ELF-1 (cell line): ENCODE measurements at places on chromosomes 3 and 15.
A peak's percentile ranks its signal among the peaks of the same experiment; 100 is the strongest.

DNA sequence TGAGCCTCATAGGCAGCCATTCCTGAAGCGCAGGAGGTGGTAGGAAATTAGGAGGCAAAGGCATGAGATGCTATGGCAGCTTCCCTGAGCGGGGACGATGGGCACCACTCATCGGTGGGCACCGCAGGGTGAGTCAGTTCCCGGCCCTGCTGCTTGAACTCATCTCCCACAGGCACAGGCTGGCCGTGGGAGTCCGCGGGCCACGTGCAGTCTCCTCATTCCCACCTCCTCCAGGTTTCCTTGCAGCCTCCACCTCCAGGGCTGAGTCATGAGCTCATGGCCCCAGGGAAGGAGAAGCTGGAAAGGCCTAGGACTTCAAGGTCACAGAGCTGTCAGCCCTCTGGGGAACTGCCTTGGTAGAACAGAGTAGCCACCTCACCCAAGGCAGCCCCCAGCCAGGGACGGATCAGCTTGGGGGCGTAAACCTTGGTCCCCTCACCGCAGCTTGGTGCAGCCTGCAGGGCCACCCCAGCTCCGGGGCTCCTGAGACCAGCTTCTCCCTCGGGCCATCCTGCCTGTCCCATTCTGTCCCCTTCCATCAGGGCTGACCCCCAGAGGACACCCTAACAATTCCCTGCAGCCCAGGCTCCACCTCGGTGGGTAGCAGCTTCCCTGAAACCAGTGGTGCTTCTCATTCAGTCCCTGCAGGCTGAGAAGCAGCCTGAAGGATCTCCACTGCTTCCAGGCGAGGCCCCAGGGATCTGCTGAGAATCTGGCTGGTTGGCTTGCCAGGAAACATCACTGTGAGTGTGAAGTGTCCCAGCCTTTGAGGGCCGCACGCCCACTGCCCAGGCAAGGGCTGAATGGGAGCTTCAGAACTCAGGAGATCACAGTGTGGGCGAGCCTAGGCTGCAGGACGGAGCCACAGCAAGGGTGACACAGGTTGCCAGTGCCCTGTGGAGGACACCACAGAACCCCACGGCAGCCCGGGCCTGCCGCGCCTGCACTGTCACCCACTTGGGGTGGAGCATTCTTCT, 150.7 kb upstream of the MEF2A start:
- no peak for DNase-seq

DNA sequence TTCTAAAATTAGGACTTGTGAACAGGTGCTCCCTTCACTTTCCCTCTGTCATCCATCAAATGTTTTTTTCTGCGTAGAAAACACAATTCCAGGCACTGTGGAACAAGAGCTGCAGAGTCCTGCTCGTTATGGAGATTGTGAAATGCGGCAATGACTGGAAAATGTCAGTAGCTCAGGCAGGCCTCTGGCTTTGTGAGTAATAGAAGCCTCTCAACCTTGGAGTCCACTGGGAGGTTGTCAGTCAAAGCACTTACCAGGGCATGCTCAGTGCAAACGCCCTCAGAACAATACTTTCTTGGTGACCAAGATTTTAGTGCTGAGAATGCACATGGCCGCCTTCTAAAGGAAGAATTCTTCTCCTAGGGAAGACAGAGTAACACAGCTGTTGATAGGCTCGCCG, 26.7 kb upstream of the MED12L start:
- no peak for DNase-seq

DNA sequence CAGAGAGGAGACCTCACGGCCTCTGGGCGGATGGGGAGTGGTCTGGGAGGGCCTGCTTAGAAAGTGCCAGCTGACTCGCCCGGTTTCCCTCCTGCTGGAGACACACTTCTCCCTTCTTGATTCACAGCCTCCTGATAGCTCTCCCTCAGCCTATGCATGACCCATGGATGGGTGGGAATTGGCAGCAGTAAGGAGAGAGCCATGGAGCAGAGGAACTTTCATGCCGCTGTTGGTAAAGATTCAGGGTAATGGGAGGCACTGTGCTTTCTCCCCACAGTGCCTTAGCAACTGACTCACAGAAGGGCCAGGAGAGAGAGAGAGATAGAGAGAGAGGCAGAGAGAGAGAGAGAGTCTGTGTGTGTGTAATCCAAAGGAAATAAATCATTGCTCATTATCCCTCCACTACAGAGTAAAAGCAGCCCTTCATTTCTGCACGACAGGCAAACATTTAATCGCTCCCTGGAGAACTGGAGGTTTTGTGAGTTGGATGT, 82.8 kb downstream of the SEMA5B start:
- no peak for DNase-seq

GRCh38 chr3:178059836-178060235, 476.4 kb upstream of the KCNMB2 start:
- no peak for DNase-seq

DNA sequence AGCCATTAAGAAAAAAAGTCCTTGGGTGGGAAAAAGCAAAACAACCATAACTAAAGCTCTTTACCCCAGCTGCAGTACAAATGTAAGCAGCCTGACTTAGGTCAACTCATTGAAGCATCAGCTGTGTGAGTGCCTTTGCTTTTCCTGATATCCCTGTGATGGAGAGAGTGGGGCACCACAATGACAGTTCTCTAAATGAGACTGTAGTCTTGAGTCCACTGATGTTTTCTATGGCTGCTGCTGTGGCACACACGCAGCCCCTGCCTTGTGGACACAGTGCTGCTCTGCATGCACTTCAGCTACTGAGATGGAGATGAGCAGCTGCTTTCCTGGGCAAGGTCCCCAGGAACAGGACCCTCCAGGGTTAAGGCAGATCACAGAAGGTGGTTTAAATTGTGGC, 173.2 kb downstream of the KCNAB1 start:
- no peak for DNase-seq

DNA sequence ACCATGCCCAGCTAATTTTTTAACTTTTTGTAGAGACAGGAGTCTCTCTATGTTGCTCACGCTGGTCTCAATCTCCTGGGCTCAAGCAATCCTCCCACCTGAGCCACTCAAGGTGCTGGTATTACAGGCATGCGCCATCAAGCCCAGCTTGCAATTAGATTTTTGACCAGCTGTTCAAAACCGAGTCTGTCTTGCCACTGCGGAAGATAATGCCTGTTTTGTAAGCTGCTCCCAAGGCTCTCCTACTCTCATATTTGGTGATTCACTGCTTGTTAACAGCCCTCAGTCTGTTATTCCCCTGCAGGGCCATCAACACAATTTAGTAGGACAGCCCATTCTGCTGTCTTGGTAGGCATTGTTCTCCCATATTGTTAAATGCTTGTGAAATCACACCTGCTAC, 17.8 kb upstream of the MCCC1 start:
- no peak for DNase-seq

DNA sequence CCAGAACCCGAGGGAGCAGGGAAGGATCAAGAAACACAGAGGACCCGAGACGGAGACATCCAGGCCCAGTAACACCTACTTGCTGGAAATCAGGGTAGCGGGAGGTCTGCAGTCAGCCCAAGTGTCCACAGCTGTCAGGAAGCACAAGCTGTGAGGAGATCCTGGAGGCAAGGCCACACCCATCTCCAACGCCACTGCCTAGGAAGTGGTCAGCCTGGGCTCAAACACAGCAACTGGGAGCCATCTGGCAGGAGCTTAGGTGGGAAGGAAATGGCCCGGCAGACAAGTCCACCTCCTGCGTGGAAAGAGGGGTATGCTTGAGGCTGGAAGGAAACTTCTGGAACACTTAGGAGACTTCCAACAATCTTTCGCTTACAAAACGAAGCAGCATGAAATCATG, 407.1 kb downstream of the VPS13C start:
- DNase-seq, result no peak

GRCh38 chr3:73121669-73122331, 60.3 kb downstream of the EBLN2 start:
- no peak for DNase-seq

DNA sequence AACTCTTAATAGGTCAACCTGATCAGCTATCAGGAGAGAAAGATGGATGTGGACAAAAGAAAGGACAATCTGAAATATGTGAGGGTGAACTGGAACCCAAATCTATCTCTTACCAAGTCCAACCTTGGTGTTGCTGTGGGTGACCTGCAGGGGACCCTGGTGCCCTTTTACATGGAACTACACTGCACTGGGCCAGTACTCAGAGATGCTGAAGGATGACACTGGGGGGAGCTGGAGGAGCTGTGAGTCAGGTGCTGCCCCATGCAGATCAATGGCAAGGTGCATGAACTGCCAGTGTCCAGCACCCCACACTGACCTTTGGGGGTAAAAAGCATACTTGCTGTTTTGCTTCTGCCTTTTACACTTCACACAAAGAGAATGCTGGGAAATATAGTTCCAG, 55.6 kb upstream of the TBC1D5 start:
- peak; percentile 32 for DNase-seq

DNA sequence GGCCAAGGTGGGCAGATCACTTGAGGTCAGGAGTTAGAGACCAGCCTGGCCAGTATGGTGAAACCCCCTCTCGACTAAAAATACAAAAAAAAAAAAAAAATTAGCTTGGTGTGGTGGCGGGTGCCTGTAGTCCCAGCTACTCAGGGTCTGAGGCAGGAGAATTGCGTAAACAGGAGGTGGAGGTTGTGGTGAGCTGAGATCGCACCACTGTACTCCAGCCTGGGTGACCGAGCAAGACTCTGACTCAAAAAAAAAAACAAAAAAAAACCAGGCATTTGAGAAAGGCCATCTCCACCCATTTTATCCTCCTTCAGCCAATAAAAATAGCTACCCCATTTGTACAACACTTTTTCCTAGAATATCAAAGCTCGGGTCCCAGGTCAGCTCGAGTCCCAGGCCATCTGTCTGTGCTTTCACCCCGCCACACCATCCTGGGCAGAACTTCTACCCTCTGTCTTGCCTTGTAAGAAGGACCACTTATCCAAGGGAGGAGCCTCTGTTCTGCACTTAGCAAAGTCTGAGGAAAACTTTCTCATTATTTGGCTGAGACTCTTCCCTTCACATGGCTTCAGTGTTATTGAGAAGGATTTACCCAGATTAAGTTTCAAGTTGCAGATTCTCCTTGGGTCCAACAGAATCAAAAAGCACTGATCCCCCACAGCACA, 99.1 kb downstream of the MESD start:
- no peak for DNase-seq

GRCh38 chr15:73019601-73020146, 32.6 kb upstream of the NEO1 start:
- no peak for DNase-seq

DNA sequence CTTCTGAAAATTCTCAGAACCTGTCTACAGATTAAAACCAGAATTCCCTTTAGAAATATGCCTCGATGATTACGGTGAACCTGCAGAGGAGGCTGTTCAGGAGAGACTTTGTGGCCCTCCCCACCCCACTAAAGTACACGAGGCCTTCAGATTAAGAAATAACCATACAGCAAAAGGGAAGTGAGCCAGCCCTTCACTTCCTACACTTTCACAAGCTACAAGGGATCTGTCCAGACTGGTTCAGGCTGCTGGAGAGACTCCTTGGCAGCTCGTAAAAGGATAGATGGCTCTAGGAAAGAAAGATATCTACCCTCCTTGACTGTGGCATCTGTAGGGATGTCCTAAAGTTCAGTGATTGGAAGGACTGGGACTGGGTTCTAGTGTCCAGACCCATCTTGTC, 102.6 kb downstream of the ALDH1A2 start:
- DNase-seq, result no peak

GRCh38 chr15:80160570-80161156, 7.9 kb downstream of the FAH start:
- DNase-seq, result peak; percentile 49

DNA sequence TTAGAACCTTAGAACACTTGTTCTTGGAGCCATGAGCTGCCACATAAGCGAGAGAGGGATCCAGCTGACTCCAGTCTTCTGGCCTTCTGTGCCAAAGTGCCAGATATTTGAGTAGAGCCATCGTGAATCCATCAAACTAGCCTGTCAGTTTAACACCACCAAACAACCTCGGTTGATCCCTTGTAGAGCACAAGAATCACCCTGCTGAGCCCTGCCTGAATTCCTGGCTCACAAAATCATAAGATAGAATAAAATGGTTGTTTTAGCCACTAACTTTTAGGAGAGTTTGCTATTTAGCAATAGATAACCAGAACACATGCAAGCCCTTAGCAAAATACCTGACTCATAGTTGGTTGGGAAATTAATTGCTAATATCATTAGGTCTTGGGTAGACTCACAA, 407.6 kb upstream of the PROK2 start:
- no peak for DNase-seq

DNA sequence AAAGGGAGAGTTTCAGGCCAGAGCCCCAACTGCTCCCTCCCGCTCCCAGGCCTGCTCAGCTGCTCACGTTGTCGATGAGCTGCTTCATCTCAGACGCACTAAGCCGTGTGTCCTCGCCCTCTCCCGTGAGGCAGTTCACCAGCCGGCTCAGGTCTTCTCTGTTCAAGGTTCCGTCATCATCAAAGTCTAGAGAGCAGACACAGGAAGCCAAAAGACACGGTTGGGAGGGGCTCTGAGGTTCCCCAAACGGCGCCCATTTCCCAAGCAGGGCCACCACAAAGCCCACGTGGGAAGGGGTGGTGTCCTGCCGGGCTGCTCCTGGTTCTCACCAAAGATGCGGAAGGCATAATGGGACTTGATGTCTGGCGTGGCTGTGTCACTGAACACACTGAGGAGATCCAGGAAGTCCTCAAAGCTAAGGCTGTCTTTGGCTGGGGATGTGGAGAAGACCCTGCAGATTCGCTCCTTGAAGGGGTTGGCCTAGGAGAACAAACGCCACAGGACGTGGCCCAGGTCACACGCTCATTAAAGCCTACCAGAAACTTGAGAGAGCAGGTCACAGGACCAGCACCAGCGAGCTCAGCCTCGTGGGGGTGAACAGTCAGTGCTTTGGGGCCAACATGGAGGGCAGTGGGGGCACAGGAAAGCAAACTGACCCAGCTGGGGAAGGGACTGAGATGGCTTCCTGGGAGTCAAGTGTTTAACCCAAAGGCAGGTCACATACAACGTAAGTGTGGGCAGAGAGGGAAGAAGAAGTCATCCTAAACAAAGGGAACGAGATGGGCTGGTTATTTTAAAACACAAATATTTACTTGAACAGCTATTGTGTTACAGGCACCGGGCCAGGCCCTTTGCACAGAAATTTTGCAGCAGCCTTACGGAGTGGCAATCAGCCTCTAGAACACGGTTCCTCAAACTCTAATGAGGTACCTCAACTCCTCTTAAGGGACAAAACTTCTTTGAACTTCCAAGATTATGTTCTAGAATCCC, 2.4 kb downstream of the CIB1 start:
- DNase-seq, result no peak

GRCh38 chr15:95302206-95302605, 1028.3 kb upstream of the NR2F2 start:
- no peak for DNase-seq

DNA sequence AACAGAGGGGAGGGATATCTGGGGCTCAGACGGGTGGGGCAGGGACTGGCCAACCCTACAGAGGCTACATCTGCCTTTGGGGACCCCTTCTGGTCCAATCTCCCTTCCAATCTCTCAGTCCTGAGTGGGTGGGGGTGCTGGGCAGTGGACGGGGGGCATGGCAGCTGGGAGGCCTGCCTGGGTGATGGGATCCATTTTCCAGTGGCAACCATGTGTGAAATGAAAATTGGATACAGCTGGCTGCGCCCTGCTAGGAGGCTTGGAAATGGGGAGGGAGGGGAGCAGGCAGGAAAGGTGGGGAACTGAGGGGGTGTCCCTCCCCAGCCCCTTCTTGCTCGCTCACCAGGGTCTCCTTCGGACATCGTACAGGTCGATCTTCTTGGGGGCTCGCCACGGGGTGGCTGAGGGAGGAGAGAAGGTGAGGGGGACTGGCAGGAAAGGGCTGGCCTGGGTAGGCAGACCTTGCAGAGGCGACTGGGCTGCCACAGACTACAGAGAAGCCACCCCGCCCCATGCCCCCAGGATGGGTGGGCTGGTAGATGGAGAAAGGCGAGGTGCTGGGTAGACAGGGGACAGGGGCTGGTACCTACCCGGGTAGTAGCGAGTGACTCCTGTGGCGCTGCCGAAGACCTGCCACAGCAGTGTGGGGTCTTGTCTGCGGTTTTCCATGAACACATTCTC, 21.2 kb upstream of the TMEM115 start:
- DNase-seq, result no peak
